Testis (tissue), 5 donors: ENCODE measurements at places on chromosomes 16 and 17. TPM values are rescaled to one million over a fixed set of nuclear protein-coding genes. Genes with fewer than 3 reads are reported as not detected.

The NGFR gene
- total RNA-seq: 11.3 TPM

The SLC9A5 gene
- total RNA-seq: 6.8 TPM

The ABCA10 gene
- total RNA-seq: 11.5 TPM

The TPSB2 gene
- total RNA-seq: 49.5 TPM

The PCGF2 gene
- 20.9 TPM for total RNA-seq

The UMOD gene
- 0.43 TPM for total RNA-seq

The TMEM238L gene
- total RNA-seq: not detected

The ABCC11 gene
- total RNA-seq: 6.8 TPM

The TAC4 gene
- total RNA-seq: not detected

The IL34 gene
- 5.4 TPM for total RNA-seq

DNA sequence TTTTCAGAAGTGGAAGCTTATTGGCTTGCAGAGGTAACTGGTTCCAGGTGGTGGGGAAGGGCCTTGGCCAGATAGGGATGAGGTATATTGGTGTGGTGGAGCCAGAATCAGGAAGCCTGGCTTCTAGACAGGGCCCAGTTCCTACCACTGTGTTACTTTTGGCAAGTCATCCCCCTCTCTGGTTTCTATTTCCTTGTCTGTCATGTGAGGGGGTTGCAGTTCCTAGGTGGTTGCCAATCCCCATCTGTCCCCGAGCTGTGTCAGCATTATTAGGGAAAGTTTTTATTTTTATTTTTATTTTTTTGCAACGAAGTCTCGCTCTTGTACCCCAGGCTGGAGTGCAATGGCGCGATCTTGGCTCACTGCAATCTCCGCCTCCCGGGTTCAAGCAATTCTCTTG is 3.0 kb downstream of the SMCR8 start:
- no peak overlapping the region for H3K27ac ChIP-seq
- no peak for DNase-seq
- no peaks in the 10 kb centered on the region for H3K27me3 ChIP-seq
- peaks cover 56% of the 10 kb centered on the region for H3K4me1 ChIP-seq
- no peak overlapping the region for H3K4me3 ChIP-seq
- H3K36me3 ChIP-seq: no peaks in the 10 kb centered on the region

DNA sequence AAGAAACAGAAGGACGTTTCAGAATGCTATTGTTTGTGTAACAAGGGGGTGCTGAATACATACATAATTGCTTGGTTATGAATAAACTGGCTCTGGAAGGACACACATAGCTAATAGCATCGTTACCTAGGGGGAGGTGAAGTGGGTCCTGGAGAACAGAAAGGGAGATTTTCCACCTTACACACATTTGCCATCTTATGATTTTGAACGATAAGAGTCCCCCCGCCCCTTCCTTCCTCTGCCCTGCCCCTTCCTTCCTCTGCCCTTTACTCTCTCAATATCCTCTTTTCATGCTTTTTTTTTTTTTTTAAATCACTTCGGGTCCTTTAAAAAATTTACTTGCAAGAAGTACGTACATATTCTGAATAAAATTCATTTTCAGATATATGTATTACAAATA is 902 bp upstream of the DHRS7B start:
- DNase-seq: no peak
- H3K27ac ChIP-seq: no peak overlapping the region
- H3K27me3 ChIP-seq: no peaks in the 10 kb centered on the region
- H3K36me3 ChIP-seq: no peaks in the 10 kb centered on the region
- H3K4me1 ChIP-seq: no peaks in the 10 kb centered on the region

- H3K27ac ChIP-seq: no peak overlapping the region
- H3K27me3 ChIP-seq: no peaks in the 10 kb centered on the region
- DNase-seq: no peak
- H3K4me3 ChIP-seq: no peak overlapping the region
- H3K36me3 ChIP-seq: no peaks in the 10 kb centered on the region
Observed at GRCh38 chr16:64705443-64705842, 416.4 kb downstream of the CDH11 start.

- no peaks in the 10 kb centered on the region for H3K4me1 ChIP-seq
- H3K27ac ChIP-seq: no peak overlapping the region
- DNase-seq: no peak
- no peaks in the 10 kb centered on the region for H3K36me3 ChIP-seq
Observed at GRCh38 chr17:48441231-48441711, 11.3 kb upstream of the SKAP1 start.

DNA sequence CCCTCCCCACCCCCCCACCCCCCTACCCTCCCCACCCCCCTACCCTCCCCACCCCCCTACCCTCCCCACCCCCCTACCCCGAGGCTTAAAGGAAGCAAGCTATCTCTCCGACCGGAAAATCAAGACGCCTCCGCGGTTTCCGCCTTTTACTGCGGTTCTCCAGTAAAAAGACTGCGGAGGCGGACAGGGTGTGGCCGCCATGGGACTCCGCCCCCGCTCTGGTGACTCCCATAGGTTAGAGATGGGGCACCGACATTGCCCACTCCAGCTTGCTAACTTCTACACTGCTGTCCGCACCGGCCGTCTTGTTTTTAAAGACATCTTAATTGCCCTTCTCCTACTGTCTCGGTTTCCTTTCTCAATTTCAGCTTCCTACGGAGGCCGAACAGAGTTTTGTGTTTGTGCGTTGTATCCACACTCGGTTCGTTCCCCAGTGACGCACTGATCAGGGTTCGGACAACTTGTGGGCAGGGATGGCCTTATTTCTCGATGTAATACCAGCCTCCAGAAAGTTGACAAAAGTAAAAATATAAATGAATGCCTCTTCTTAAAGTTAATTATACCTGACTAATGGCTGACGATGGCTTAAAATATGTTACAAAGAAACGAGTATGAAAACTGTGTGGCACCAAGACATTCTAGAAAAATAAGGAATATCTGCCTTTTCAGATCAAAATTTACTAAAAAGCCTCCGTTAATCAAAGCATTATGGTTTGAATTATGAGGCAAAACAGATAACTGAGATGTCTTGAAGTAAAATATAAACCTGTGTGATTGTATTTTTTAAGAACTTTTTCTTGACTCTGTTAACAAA is 1.1 kb upstream of the ZNF200 start:
- peaks cover 3% of the 10 kb centered on the region for H3K36me3 ChIP-seq
- no peaks in the 10 kb centered on the region for H3K27me3 ChIP-seq
- H3K4me3 ChIP-seq: peak overlapping the region; percentile 24
- peak overlapping the region; percentile 53 for H3K27ac ChIP-seq
- DNase-seq: peak; percentile 66
- peaks cover 10% of the 10 kb centered on the region for H3K4me1 ChIP-seq

DNA sequence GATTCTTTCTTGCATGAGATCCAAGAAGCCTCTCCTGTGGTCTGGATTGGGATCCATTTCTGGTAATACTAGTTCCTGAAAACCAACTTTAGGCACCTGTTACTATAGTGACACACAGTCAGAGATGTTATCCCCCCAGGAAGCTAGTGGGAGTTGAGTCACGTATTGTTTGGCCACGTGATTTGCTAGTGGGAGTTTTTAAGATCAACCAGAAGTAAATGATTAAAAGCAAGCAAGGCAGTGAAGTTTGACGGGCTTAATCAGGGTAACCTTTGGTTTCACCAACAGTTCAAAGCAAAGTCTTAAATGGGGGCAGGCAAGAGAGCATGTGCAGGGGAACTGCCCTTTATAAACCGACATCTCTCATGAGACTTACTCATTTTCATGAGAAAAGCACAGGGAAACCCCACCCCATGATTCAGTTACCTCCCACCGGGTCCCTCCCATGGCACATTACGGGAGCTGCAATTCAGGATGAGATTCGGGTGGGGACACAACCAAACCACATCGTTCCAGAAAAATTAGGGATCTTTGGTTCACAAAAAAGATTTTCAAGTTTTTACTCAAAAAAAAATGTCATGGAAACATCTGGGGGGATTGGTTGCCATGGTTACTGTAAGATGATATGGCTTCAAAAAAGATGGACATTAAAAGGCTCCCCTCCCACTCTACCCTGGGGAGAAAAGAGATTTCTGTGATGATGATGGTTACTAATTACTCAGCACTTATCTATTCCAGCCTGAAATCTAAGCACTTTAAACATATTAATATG is 483.1 kb upstream of the ERCC4 start:
- no peaks in the 10 kb centered on the region for H3K4me1 ChIP-seq
- no peaks in the 10 kb centered on the region for H3K27me3 ChIP-seq
- no peaks in the 10 kb centered on the region for H3K36me3 ChIP-seq
- H3K27ac ChIP-seq: no peak overlapping the region
- DNase-seq: no peak
- H3K4me3 ChIP-seq: no peak overlapping the region

DNA sequence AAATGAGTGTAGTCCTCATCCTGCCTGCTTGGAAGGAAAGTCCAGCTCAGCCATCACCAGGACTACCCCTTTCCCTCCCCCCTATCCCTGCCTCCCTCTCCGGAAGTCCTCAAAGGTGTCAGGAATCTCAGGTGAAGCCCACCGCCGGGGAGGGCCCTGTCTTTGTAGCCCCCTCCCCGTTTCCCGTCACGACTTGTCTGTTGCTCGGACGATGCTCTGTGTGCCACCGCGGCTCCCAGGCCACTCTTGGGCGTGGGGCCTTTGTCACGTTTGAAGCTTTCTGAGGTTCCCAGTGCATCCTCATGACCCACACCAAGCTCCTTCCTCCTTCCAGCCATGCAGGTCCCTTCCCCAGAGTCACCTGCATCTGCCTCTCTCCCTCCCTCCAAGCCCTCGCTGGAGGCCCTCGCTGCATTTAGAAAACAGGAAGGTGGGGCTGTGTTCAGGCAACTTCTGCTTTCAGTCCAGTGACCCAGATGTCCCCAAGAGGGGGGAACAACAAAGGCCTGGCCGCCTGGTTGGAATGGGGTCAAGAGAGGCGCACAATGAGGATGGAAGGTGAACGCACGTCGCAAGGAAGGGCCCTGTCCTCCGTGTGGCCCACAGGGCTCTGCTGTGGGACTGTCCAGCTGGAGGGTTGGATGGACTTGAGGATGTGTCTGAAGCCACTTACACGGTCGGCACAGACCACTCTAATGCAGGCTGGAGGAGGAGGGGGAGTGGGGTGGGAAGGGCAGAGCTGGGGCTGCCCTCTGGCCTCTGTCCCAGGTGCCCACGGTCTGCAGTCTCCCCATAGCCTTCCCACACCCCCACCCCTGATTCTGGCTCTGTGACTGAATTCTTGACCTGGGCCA is 59.9 kb downstream of the OR1D5 start:
- H3K36me3 ChIP-seq: no peaks in the 10 kb centered on the region
- peak overlapping the region; percentile 57 for H3K27ac ChIP-seq
- DNase-seq: no peak
- peaks cover 14% of the 10 kb centered on the region for H3K4me1 ChIP-seq
- H3K27me3 ChIP-seq: no peaks in the 10 kb centered on the region
- H3K4me3 ChIP-seq: no peak overlapping the region

GRCh38 chr16:80189476-80190175 is 351.2 kb upstream of the DYNLRB2 start:
- no peaks in the 10 kb centered on the region for H3K4me1 ChIP-seq
- H3K27ac ChIP-seq: no peak overlapping the region
- H3K27me3 ChIP-seq: no peaks in the 10 kb centered on the region
- H3K4me3 ChIP-seq: no peak overlapping the region
- no peak for DNase-seq
- H3K36me3 ChIP-seq: no peaks in the 10 kb centered on the region

DNA sequence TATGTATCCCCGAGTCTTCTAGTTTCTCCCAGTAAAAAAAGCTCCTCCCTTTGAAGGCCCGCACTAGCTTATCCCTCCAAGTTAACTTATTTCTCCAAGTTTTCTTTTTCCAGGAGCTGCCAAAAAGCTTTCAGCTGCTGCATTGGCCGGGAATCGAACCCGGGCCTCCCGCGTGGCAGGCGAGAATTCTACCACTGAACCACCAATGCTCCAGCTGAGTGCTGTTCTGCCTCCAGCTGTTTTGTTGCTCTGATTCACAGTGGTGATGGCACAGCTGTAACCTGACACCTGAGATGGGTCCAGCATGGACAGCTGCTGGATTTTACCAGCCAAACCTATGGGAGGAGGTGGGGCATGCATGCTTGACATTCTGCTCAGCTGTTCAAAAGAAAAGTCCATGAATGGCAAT is 22.1 kb downstream of the VAC14 start:
- H3K4me3 ChIP-seq: no peak overlapping the region
- peak; percentile 68 for DNase-seq
- no peaks in the 10 kb centered on the region for H3K4me1 ChIP-seq
- no peak overlapping the region for H3K27ac ChIP-seq

DNA sequence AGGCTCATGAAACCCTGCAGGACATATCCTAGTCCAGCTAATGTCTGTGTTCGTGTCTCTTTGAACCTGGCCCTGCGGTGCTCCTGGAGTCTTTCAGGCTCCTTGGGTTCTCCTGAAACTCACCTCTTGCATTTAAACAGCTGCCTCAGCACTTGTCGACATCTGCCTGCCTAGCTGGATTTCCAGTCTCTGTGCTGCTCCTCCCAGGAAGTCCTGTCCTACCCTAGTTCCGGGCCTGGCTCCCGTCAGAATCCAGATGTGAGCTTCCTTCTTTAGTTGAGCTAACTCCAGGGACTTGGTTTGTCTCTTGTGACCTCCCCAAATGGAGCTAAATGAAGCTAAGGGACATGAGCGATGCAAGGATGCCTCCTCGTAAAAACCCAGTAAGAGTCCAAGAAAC is 155.2 kb upstream of the PIRT start:
- H3K4me1 ChIP-seq: no peaks in the 10 kb centered on the region
- H3K27me3 ChIP-seq: no peaks in the 10 kb centered on the region
